Suppressor macrophage treated with lipopolysaccharide for 1 hour (primary cell): ENCODE measurements at places on chromosomes 1 and 21.

GRCh38 chr1:34696981-34697380, 57.9 kb upstream of the GJB5 start:
- no peak for DNase-seq

GRCh38 chr1:187870552-187870951, 1041.8 kb downstream of the PLA2G4A start:
- DNase-seq: no peak

DNA sequence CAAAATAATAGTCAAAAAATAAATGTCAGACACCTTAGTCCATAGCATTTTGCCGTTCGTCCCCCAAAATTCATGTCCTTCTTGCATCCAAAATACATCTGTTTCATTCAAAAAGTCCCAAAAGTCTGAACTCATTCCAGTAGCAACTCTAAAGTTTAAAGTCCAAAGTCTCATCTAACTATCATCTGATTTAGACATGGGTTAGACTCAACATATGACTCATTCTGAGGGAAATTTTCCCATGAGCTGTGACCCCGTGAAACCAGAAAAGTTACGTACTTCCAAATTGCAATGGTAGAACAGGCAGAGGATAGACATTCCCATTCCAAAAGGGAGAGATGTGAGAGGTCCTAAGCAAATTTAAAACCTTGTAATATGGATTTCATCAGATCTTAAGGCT, 48.6 kb upstream of the CACHD1 start:
- DNase-seq: no peak

DNA sequence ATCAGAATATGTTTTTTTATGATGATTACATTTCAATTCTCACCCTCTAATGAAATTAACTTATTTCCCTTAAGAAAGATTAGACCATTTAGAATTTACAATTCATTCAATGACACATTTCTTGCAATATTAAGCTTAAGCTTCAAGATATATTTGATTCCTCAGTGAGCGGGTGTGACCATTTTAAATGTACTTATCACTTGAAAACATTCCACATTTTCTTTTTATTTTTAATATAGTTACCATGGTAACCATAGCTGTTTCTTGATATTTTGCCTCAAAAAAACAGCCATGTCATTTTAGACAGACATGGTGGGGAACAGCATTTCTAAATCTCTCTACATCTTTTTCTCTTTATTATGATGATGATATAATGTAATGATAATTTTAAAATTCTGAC, 1029.0 kb upstream of the B3GALT2 start:
- no peak for DNase-seq

- peak; percentile 15 for DNase-seq
Measured at GRCh38 chr1:24536391-24536840, 19.5 kb upstream of the NCMAP start.
